T-helper 9 cell (primary cell): ENCODE measurements at places on chromosomes 11 and 22.

DNA sequence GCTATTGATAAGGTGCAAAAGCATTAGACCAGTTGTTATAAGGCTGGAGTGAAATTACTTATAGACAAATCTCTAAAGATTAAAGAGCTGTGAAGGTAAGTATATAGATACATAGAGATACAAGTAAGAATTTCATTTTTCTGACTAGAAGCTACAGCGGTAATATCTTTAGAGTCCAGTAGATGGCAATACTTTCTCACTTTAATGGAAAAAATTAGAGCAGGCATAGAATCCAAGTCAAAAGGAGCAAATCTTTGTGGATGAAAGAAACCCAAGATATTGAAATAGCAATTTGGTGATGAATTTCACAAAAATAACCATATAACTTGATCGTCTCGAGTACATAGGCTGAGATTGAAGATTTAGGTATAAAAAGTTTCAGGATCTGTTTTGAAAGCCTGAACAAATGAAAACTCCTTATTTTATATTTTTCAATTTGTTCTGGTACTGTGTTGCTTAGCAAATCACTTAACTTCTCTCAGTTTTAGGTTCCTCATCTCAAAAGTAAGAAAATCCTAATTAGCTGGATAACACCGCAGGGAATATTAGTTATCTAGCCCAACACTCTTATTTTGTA, 81.9 kb downstream of the UVRAG start:
- DNase-seq = no peak

DNA sequence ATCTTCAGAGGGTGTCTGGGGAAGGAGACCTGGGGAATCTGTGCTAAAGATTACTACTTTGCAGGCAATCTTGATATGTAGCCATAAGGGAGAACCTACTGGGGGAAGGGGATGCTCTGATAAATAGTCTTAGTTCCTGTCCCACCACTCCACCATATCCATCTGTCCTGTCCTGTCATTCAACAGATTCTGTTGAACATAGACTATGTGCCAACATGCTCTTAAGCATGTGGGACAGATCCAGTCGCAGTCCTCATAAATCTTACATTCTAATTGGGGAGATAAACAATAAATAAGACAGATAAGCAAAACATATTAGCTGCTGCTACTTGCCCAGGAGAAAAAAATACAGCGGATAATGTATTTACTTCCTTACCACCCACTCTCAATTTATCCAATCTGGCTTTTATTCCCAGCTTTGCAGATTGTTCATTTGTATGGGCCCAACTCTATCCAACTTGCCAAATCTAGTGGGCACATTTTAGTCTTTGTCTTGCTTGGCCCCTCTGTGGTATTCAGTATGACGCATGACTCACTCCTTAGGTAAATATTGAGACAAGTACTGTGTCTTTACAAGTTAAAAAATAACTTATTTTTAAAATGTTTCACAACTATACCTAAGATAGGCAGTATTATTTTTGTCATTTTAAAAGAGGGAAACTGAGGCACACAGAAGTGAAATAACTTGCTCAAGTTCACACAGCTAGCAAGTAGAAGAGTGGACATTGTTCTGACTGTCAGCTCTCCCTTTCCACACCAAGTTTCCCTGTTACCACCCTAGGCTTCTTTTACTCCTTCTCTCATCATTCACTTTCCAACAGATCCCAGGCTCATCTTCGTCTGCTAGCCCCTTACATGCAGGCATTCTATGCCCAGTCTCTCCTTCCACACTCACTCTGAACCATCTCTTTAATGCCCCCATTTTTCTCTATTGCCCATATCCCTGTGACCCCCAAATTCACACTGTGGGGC, 133.6 kb upstream of the SESN3 start:
- DNase-seq = no peak

- no peak for DNase-seq
Measured at GRCh38 chr11:62922653-62923431, 1.7 kb upstream of the CHRM1 start.

DNA sequence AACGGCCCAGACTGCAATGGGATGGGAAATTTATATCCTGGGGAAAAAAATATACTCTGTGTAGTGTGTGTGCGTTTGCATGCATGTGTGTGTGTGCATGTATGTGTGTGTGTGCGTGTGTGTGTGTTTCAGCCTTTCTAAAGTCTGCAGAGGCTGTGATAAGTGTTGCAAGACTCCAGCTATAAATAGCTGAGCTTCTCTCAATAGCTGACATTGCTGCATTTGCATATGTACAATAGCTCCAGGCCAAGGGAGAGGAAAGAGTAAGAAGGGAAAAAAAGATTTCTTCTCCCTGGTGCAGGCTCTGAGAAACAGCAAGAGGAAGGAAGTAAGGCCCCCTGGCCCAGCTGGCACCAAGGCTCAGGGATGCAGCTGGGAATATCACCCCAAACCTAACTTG, 483.0 kb downstream of the MN1 start:
- DNase-seq = no peak

DNA sequence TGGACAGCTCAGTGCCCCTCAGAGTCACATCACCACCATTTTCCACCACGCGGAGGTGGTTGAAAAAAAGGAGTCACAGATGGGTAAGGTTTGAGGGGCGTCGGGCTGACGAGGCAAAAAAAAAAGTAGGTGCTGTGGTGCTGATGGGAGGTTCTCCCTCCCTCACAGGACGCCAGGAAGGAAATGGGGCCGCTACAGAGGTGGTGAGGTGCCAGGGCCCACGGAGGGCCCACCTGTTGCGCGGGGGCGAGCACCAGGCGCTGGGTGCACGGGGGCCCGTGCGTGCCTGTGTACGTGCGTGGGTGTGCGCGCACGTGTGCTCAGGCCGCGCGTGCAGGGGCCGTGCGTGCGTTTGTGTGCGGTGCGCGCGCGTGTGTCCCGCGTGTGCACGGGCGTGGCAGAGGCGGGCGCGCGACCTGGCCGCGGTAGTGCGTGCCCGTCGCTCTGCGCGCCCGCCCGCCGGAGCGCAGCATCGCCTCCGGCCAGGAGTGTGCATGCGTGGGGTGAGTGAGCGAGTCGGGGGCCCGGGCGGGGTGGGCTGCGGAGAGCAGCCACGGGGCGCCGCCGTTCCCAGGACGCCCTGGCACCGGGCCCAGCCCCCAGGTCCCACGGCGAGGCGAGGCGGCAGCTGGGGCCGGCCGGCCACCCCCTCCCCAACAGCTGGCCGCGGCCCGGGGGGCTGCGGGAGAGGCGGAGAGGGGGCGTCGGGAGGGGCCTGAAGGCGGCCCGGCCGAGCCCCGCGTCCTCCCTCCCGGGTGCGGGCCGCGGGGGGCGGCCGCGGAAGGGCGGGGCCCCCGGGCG, 2.8 kb downstream of the PDGFB start:
- peak; percentile 47 for DNase-seq
